ENCODE measurements at places on chromosomes 3 and 15.

DNA sequence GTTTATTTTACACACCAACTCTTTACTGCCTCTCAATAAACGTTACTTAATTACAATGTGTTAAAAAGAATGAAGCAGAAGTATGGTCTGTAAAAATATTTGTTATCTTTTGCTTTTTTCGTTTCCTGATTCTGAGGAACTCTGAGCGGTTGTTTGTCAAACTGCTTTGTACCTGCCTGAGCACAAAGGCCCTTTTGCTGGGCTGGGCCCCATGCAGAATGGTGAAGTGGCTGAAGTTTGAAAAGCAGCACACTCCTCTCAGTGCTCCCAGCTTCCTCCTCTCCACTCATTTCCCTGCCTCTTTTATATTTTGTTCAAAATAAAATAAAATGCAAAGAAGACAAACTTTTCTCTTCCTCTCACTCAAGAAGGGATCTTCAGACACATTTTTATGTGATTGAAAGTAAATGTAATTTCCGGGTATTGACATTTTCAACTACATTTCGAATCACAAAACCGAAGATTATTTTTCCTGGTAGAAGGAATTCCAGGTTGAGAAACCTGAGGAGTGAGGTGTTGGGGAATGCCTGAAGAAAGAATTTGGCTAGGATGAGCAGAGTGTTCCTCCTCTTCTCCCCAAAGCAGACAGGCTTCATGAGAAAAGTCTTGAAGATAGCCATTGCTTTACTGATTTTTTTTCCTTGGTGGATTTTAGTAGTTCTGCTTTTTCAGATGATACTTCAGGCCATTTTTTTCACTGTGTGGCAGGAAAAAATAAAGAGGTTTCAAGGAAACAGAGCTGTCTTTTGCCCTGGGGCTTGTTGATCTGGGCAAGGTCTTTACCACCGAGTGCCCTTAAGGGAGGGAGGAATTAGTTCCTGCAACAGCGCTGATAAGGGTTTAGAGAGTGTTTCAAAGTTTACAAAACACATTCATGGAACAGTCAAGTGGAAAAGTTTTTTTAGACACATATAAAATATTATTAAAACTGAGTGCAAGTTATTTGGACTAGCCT is 229.8 kb downstream of the NFKBIZ start:
- no peak for DNase-seq

DNA sequence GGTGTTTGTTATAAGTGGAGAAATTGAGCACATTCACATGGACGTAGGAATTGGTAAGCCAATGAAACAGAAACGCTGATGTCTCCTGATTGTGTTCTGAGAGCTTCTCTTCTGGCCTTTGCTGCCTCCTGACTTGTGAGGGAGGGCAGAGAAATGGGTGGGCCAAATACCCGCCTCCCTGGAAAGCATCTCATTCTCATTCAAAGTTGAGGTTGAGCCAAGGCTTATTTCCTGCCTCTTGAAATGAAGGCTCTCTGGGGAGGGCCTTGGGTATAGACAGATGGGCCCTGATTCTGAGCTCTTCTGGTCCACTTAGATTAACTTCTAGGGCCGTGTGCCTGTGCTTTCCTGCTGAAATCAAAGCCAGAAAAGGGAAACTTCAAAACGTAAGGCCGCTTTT is 57.4 kb upstream of the MYZAP start:
- no peak for DNase-seq

GRCh38 chr3:94423578-94423977 is 360.7 kb downstream of the NSUN3 start:
- DNase-seq = no peak

DNA sequence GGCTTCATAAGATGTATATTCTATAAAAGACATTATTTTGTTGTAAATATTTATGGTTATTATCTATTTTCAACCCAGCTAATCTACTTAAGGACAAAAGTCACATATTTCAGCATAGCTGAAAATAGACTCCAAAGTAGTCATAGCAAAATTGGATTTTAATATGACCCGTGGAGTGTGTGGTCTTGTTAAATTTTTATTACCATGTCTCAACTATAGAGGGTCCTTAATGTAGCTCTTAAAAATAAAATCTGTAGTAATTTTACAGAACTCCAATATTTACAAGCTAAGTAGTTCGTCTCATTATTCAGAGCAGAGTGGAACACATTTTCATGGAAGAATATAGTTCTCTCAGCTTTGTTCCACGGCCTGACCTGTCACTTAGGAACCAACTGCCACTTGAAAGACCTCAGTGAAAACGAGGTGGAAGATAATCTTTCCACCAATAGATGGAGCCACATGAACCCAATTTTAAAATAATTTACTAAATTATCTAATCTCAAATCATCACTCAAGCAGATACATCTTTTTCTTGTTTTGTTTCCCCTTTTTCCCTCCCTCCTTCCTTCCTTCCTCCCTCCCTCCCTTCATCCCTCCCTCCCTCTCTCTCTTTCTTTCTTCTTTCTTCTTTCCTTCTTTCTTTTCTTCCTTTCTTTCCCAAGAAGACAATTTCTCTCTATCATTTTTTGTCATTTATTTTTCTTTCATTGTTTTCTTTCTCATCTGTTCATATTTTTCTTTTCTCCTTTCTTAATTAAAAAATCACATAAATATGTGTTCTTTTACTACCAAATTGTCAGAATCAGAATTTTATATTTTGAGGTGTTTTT is 97.2 kb downstream of the CLDN1 start:
- DNase-seq = no peak

DNA sequence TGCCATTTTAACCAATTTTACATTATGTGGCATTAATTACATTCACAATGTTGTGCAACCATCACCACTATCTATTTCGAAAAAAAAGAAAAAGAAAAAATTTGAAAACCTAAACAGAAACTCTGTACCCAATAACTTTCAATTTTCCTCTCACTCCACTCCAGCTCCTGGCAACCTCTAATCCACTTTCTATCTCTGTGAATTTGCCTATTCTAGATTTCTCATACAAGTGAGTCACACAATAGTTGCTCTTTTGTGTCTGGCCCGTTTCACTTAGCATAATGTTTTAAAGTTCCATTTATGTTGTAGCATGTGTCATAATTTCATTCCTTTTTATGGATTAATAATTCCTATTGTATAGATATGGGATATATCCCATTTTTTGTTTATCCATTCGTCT is 53.3 kb upstream of the TBC1D5 start:
- DNase-seq = no peak

GRCh38 chr3:4591669-4592068 is 98.5 kb downstream of the ITPR1 start:
- DNase-seq = no peak

- no peak for DNase-seq
Observed at GRCh38 chr3:160049565-160049964, 60.9 kb downstream of the IL12A start.

DNA sequence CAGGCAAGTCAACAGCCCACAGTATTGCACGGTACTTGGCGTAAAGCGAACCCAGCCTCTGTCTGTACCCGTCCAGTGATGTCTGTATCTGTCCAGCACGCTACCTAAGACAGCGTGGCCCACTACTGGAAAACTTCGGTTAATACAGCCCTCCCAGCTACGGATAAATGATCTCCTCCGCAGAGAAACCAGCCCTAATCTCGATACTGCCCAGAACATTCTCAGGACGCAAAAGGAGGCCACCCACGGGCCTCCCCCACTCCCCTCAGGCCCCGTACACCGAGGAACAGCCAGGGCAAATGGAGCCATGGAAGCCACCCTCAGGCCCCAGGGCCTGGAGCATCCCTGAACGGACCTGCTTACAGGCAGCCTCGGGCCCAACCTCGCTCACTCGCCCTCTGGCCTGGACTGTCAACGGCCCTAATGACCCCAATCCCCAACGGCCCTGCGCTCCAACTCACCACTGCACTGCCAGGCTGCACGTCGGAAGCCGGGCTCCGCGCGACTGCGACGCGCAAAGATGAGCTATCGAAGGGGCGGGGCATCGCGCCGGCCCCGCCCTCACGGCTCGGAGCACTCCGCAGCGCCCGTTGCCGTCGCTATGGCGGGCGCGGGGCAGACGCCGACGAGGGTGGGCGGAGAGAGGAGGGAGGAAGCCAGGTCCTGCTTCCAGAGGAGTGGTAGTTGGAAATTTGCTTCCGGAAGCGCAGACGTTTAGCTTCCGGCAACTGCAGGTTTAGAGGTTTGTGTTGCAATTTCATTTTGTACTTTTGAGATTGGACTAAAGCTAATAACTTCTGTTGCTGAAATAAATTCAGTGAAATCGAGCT is at the start of gene SKIC8:
Gene SKIC8 (minus strand): TSS at position 509 of the 830 bp plus-strand sequence. CDS start 3,923 bp downstream, outside the sequence.
- peak; percentile 92 for DNase-seq

- no peak for DNase-seq
Observed at GRCh38 chr3:198113206-198114053, 153.4 kb downstream of the LMLN start.

- no peak for DNase-seq
Observed at GRCh38 chr3:189724356-189724755, 93.2 kb downstream of the TP63 start.

DNA sequence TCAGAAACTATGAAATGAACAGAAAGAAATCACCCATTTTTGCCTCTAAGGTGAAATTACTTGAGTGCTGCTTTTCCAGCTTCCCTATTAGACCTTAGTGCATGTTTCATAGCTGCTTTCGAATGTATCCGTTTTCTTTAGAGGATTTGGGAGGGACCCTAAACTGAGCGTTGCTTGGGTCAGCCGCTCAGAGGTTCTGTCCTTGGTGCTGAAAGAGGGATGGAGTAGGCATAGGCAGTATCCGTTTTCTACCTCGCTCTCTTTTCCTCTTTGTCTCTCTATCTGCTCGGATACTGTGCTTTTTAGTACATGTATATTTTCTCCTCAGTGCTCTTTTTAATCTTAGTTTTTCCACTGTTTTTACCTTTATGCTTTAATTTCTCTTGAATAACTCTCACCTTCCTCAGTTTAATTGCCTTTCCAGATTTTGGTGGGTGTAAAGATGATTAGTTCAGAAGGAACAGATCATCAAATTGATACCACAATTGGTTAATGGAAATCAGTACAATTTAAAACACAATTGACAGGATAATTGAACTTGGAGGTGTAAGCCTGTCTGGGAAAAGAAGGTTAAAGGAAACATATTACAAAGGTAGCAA is at the start of gene DRD3:
Gene DRD3 (minus strand): TSS at position 283 of the 599 bp plus-strand sequence. CDS start 7,060 bp downstream, outside the sequence.
- DNase-seq = no peak

GRCh38 chr15:70151003-70151402 is 53.3 kb upstream of the TLE3 start:
- no peak for DNase-seq

GRCh38 chr15:40232625-40233070 is 6.2 kb upstream of the PAK6 start:
- DNase-seq = no peak

DNA sequence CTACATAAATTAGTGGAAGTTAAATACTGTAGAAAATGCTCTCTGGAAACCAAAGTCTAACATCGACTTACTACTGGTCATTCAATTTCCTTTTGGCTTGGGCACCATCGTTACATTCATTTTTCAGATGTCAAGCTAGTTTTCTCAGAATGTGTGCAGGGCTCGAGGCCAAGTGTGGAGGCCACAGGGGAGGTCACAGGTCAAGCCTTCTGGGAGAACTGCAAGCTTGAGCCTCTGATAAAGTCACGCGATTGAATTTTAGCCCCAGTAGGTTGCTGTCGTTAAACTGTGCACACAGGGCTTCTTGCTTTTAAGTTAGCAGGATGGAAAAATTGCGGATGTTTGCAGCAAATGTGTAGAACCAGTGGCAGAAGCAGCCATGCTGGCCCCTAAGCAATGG is 182.2 kb downstream of the APBA2 start:
- no peak for DNase-seq

GRCh38 chr3:150984066-150984465 is 11.5 kb upstream of the CLRN1 start:
- DNase-seq = no peak

- no peak for DNase-seq
Observed at GRCh38 chr3:13509059-13509815, 29.1 kb downstream of the HDAC11 start.

DNA sequence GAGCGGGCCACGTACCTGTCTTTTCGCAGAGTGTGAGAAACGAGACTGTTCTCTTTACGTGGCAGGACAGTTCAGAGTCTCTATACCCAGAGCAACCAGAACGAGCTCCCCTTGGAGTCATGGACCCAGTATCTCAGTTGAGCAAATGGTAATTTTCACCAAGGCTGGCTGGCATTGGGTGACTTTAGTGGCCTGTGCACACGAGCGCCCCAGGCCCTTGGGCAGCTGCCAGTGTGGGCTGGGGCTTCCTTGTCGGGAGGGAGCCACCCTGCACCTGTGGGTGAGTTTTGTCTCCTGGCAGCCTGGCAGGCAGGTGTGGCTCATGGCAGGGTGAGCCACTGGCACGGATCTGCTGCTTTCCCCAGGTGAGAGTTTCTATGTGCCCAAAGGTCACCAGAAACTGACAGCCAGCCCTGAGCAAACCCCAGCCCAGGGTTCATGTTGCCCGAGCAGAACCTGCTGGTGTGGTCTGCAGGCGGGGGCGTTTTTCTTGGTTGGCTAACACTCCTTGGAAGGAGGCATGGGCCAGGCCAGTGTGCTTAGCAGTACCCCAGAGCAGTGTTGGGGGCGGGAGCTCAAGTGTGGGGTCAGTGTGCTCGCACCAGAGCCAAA is 135.0 kb downstream of the TJP1 start:
- no peak for DNase-seq

DNA sequence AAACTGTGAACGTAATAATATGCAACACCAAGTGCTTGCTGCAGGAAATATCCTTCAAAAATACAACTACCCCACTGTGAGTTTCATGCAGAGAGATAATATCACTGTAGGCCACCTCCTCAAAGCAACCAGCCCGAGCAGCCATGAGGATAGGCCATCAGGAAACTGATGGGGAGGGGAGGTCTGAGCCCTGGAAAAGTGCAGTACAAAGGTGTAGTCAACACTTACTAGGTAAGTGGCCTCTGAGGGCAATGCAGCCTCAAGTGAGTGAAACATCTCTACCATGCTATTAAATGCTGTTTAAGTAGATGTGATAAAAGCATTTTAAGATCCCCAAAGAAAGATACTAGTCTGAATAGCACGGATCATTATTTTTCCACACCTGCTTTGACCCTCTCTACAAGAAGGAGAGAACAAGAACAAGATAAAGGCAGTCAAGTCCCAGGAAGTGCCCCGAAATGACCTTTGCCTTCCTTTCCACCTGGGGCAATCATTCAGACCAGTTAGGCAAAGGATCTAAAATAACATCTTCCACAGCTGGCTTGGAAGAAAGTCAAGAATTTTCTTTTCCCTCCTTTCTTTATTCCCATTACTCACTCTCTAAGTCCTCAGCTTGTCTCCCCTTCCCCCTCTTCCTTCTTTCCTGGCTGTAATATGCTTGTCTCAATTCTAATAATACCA is 62.8 kb downstream of the FMN1 start:
- no peak for DNase-seq

GRCh38 chr15:87135109-87135508 is 1055.4 kb downstream of the AGBL1 start:
- no peak for DNase-seq

DNA sequence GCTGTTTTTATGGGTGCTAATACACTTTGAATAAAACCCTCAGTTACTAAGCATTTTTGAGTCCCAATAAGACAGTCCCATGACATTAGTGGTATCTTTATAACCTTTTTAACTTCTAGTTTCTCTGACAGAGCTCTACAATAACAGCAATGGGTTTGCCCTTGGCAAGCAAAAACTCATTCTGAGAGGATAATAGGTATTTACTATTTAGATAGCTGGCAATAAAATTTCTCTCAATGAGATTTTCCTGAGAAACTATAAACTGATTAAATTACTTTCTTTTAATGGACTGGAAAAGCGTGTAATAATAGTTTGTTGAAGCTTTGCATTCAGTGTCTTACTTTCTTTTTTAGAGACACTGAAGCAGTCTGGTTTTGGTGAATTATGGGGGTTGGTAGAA is 168.0 kb upstream of the MLF1 start:
- DNase-seq = no peak
